ENCODE measurements at places on chromosomes 4 and X. TPM values are rescaled to one million over a fixed set of nuclear protein-coding genes. Genes with fewer than 3 reads are reported as not detected.

CTAG2 gene
- not detected for total RNA-seq

FAM50A gene
- total RNA-seq = 35.6 TPM

MAGEC1 gene
- total RNA-seq = not detected

SLITRK4 gene
- total RNA-seq = not detected

CLGN gene
- not detected for total RNA-seq

LIN54 gene
- total RNA-seq = 9.1 TPM

ADGRA3 gene
- 22.3 TPM for total RNA-seq

RENBP gene
- 7.4 TPM for total RNA-seq

EPGN gene
- not detected for total RNA-seq

OTC gene
- 34.7 TPM for total RNA-seq

DNA sequence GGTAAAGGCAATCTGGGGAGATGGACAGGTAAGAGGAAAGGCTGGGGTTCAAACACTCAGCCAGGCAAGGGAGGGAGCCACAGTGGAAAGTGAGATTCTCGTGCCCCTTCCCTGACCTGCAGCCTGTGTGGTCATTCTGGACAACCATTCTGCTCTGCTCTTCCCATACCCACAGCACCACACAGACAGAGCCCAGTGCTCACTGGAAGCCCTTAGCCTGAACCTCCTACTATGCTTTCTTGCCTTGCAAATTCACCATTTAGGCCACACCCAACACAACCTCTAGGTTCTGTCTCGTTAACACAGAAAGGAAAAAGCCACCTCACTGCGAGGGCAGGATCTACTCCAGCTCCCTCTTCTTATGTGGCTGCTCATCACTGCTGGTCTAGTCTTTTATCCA, 92.7 kb downstream of the SHISA3 start:
- no peaks in the 10 kb centered on the region for H3K4me1 ChIP-seq
- H3K36me3 ChIP-seq = no peaks in the 10 kb centered on the region
- no peak overlapping the region for H3K27ac ChIP-seq
- H3K4me3 ChIP-seq = no peak overlapping the region
- no peak for DNase-seq

DNA sequence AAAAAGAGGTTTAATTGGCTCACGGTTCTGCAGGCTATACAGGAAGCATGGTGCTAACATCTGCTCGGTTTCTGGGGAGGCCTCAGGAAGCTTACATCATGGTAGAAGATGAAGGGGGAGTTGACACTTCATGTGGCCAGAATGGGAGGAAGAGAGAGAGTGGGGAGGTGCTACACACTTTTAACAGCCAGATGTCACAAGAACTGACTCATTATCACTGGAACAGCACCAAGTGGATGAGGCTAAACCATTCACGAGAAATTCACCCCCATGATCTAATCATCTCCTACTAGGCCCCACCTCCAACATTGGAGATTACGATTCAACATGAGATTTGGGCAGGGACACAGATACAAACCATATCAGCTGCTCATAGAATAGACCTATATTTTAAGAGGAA, 255.8 kb downstream of the OPHN1 start:
- no peak for DNase-seq
- no peaks in the 10 kb centered on the region for H3K36me3 ChIP-seq
- H3K4me3 ChIP-seq = no peak overlapping the region
- H3K27ac ChIP-seq = no peak overlapping the region
- H3K4me1 ChIP-seq = no peaks in the 10 kb centered on the region

DNA sequence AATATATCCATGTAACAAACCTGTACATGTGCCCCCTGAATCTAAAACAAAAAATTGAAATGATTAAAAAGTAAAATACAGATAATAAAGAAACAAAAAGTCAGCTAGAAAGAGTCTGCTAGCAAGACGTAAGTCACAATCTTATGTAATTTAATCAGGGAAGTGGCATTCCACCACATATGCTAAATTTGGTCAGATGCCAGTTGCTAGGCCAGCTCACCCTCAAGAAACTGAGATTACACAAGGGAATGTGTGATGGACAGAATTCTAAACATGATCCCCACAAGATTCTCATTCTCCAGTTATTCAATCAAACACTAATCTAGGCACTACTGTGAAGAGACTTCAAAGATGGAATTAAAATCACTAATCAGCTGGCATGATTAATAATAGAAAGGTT, 689.3 kb downstream of the CENPC start:
- DNase-seq = no peak
- no peaks in the 10 kb centered on the region for H3K36me3 ChIP-seq
- no peaks in the 10 kb centered on the region for H3K27me3 ChIP-seq
- H3K27ac ChIP-seq = no peak overlapping the region

DNA sequence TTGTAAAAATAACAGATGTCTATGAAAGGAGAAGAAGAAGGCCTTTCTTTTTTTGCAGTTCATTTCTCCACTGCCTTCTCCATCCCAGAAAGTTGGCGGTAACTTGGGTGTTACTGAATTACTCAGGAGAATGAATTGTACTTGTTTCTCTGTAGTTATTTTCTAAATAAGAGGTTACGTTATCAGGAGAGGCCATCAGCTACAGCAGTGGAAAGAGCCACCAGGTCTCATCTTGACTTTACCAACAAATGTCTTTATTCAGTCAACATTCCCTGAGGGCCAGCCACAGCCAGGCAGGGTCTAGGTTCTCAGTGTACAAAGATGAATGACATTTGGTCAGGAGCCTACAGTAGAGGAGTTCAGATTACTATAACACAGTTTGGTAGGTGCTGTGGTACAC, 8.1 kb downstream of the HADH start:
- no peaks in the 10 kb centered on the region for H3K27me3 ChIP-seq
- no peak for DNase-seq
- no peak overlapping the region for H3K27ac ChIP-seq
- no peak overlapping the region for H3K4me3 ChIP-seq

DNA sequence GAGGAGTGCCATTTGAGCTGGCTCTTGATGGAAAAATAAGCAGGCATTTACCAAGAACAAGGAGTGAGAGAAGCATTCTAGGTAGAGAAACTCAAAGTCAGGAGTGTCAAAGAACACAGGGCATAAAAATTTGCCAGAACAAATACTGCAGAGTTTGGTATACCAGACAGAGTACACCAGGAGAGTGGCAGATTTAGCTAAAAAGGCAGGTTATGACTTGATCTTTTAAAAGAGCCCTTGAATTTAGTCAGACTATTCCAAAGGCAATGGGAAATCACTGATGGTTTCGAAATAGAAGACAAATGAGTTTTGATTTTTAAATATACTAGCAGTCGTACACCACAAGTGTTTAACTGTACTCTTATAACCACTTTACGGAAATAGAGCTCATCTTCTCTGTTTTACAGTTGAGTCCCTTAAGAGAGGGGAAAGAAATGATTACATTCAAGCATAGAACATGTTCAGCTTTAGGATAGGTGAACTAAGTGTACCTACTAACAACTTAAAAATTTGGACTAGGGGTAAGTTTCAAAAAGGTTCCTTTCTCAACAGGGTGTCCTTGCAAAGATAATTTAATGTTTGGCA, 10.2 kb downstream of the UBE2D3 start:
- H3K4me3 ChIP-seq = no peak overlapping the region
- peaks cover 55% of the 10 kb centered on the region for H3K4me1 ChIP-seq
- peaks cover 5% of the 10 kb centered on the region for H3K36me3 ChIP-seq

- no peak overlapping the region for H3K4me3 ChIP-seq
- DNase-seq = no peak
- no peak overlapping the region for H3K27ac ChIP-seq
- H3K36me3 ChIP-seq = no peaks in the 10 kb centered on the region
- H3K27me3 ChIP-seq = no peaks in the 10 kb centered on the region
Measured at GRCh38 chr4:132297346-132297745, 851.7 kb upstream of the PCDH10 start.

GRCh38 chr4:57147335-57148060, 37.3 kb upstream of the IGFBP7 start:
- no peak overlapping the region for H3K27ac ChIP-seq
- no peak for DNase-seq
- H3K36me3 ChIP-seq = no peaks in the 10 kb centered on the region
- no peaks in the 10 kb centered on the region for H3K4me1 ChIP-seq
- H3K4me3 ChIP-seq = no peak overlapping the region
- H3K27me3 ChIP-seq = no peaks in the 10 kb centered on the region

DNA sequence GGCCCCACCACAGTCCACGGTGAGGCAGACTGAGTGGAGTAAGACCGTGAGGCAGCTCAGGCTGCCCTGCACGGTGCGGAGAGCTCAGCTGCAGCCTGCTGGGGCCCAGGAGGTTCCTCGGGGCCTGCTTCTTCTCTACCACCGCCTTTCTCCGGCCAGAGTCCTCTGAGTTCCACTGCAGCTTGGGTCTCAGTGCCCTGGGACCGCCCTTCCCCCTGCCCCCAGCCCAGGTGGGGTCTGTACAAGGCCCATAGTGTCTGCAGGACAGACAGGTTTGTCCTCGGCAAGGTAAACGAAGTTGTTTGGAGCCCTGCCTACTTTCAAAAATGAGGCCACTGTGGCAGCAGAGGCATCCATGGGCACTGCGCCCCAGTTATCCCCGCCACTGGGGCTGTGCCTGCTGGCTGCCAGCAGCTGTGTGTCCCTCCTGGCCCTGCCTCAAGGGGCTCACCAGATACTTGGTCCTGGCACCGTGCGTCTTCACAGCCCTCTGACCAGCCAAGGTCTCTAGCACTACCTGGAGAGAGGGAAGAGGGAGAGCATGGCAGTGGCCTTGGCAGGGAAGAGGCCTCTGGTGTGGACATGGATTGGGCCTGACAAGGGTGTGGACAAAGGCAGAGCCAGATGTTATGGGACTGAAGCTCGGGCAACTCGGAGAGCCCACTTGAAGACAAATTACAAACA, 4.0 kb downstream of the IRAK1 start:
- H3K4me3 ChIP-seq = no peak overlapping the region
- no peak for DNase-seq
- no peaks in the 10 kb centered on the region for H3K4me1 ChIP-seq
- H3K36me3 ChIP-seq = no peaks in the 10 kb centered on the region

- no peaks in the 10 kb centered on the region for H3K27me3 ChIP-seq
- DNase-seq = no peak
- no peak overlapping the region for H3K4me3 ChIP-seq
- H3K36me3 ChIP-seq = no peaks in the 10 kb centered on the region
Measured at GRCh38 chr4:127210893-127211649, 421.7 kb upstream of the INTU start.

DNA sequence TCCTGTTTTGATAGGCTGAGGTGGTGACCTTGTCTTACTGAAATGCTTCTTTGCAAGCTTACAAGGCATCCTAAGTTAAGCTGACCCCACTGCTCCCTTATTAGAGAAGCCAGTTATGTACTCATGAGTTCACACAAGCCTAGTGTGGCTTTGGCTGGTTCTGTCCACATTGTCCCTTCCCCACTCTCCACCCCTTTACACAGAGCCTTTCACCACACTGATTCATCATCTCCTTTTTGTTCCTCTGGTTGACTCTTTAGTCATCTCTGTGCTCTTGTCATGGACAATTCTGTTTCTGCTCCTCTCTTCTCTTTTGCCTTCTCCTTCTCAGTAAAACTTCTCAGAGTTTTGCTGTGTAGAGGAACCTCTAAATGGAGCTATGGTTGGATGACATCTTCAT, 4.9 kb downstream of the CHRNA9 start:
- DNase-seq = no peak
- no peaks in the 10 kb centered on the region for H3K36me3 ChIP-seq
- no peaks in the 10 kb centered on the region for H3K27me3 ChIP-seq
- no peak overlapping the region for H3K4me3 ChIP-seq
- no peak overlapping the region for H3K27ac ChIP-seq
- H3K4me1 ChIP-seq = no peaks in the 10 kb centered on the region

DNA sequence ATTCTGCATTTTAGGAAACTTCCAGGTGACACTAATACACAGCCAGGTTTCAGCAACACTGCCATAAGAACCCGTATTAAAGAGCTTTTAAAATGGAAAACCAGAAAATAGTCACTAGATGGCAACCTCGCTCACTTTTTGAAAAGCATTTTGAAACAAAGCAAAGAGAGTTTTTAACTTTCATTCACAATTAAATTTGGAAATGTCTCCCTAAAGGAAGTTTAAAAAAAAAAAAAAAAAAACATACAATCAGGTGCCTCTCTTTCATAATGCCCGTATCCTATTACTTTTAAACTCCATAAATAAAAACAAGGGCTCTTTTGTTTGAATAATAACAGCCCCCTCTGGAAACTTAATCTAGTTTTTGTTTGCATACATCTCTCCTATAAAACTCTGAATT, 20.3 kb downstream of the MEPE start:
- H3K27me3 ChIP-seq = no peaks in the 10 kb centered on the region
- no peak for DNase-seq

DNA sequence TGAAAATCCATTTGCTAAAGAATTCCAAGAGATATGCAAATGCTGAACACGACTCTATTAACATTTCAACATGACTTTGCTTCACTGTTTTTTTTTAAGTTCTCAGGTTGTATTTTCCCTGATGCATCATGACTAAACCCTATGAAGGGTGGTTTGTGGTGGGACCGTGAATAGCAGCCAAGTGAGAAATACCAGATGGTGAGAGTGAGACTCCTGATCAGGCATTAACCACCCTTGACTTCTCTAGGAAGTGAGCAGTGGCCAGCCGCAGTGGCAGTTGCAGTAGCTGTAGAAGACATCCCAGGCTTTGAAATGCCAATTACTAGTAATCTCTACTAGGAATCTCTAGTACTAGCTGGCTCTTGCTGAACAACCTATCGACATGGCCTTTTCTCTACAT, 383.4 kb downstream of the FAM133A start:
- no peaks in the 10 kb centered on the region for H3K36me3 ChIP-seq
- H3K27ac ChIP-seq = no peak overlapping the region
- H3K4me1 ChIP-seq = no peaks in the 10 kb centered on the region
- H3K27me3 ChIP-seq = no peaks in the 10 kb centered on the region
- no peak overlapping the region for H3K4me3 ChIP-seq
- no peak for DNase-seq

GRCh38 chr4:179596621-179597020, 2154.4 kb upstream of the AGA start:
- no peaks in the 10 kb centered on the region for H3K4me1 ChIP-seq
- no peak for DNase-seq
- no peaks in the 10 kb centered on the region for H3K27me3 ChIP-seq
- H3K4me3 ChIP-seq = no peak overlapping the region
- H3K36me3 ChIP-seq = no peaks in the 10 kb centered on the region

DNA sequence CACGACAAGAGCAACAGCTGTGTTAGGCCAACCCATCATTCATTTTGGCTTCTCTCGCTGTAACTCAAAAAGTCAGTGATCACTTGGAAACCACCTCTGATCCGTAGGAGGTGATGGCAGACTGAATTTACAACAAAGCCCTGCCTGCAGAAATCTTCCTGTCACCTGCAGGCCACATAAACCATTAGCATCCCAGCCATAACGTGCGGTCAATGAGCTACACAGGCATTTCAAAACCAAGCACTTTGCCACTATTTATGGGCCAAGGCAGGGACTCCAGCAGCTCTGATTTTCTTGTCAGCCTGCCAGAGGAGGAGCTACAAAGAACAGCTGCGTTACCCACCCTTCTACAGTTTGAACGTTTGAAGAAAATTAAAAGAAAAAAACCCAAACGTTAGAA, 228.1 kb upstream of the PPARGC1A start:
- H3K27me3 ChIP-seq = no peaks in the 10 kb centered on the region
- no peak for DNase-seq
- H3K4me1 ChIP-seq = no peaks in the 10 kb centered on the region
- no peak overlapping the region for H3K4me3 ChIP-seq
- no peak overlapping the region for H3K27ac ChIP-seq
- H3K36me3 ChIP-seq = no peaks in the 10 kb centered on the region

- H3K4me1 ChIP-seq = no peaks in the 10 kb centered on the region
- no peaks in the 10 kb centered on the region for H3K36me3 ChIP-seq
- DNase-seq = no peak
- H3K4me3 ChIP-seq = no peak overlapping the region
Measured at GRCh38 chr4:92368653-92369052, 64.9 kb downstream of the GRID2 start.

- no peak for DNase-seq
- no peaks in the 10 kb centered on the region for H3K4me1 ChIP-seq
- H3K27me3 ChIP-seq = no peaks in the 10 kb centered on the region
Measured at GRCh38 chrX:47651043-47651905, 911 bp upstream of the ELK1 start.

All from Peyer's patch (tissue), 4 donors.